ENCODE measurements at places on chromosomes 6 and 20.

- no peak for DNase-seq
Observed at GRCh38 chr6:79468116-79468515, 69.1 kb downstream of the LCA5 start.

DNA sequence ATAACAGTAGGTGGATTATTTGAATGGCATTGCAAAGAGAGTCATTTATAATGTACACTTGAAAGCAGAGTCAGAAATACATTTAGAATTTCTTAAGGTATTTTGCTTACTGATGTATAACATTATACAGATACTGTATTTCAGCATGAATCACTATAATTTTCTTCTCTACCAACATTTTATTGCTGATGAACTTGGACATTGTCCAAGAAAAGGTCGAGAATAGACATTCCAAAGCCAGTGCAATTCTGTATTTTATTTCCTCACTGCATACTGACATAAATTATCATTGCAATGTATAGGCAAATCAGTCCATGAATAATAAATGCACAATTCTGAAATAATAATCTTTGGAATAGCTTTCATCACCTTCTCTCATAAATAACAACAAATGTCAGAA, 1420.0 kb upstream of the EYS start:
- no peak for DNase-seq

DNA sequence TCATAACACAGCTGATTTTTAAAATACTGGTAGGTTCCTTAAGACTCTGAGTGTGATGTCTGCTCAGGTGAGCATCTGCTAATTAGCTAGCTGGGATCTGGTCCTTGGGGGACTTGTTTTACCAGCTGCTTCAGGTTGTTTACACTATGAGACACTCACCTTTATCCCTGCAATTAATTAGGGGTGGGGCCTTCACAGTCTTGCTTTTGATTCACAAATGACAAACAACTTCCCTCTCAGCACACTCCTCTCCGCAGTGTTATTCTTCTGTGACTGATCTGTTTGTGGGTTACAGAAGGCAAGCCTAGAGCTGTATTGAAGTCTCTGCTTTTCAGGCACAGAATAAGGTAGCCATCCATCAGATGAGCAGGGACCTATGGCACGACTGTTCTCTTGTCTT, 62.0 kb upstream of the CD83 start:
- DNase-seq: no peak

DNA sequence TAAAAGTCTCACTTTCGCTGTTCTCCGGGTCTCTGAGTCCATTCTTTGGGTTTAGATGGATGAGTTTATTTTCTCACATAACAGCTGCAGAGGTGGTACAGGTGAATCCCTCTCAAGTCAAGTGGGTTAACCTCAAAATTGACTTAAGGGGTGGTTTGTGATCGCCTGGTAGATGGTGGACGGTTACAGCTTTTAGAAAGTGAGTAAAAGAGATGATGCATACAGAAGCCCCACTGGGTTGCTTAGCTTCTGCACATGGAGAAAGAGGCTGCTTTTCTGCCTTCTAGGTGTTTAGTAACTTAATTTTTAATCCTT, 146.7 kb downstream of the TRIM27 start:
- DNase-seq: no peak

DNA sequence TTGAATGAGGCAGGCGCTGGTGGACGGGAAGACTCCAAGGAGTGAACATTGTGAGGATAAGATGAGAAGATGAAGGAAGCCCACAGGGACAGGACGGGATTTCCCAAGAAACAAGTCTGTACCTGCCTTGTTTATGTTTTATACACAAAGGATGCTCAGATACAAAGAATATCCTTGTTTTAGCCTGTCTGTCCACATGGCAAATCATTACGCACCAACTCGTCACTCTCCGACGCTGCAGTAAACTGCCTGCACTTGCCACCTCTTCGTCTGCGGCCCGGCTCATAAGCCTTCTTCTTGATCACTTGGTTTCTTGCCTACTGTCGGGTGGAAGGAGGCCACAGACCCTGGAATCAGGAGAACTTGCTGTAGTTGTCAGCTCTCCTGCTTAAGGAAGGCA, 85.4 kb downstream of the CD83 start:
- no peak for DNase-seq

- no peak for DNase-seq
Observed at GRCh38 chr20:52649727-52650126, 322.4 kb upstream of the TSHZ2 start.

GRCh38 chr6:88814909-88815308, 148.5 kb downstream of the RNGTT start:
- DNase-seq: no peak

DNA sequence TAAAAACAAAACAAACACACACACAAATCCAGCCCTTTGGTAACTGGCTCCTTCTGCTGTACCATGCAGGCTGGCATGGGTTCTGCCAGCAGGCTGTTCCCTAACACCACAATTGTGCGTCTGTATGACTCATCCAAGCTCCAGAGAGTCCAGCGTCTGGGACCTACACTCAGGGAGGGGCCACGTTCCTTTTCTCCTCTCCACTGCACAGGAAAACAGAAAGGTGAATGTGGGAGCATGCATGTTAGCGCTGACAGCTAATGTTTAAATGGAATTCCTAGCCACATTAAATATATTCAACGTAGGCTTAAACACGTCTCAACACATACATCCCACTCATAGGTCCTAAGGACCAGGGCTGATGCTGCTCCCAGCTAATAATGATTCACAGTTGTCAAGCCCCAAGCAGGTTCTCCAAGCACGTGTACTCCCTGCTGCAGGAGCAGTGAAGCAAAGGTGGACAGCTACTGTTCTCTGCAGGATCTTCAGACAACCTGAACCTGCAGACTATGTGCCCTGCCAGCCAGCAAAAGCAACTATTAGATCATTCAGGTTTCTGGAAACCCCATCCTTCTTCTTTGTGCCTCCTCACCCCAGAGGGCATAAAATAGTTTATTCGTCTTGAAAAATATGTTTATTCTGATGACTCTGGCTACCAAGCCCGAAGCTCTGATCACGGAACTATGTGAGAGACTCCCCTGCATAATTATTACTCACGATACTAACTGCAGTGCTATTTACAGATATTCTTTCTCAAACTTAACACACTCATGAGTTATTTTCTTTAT, 20.9 kb downstream of the MAP1LC3A start:
- no peak for DNase-seq

DNA sequence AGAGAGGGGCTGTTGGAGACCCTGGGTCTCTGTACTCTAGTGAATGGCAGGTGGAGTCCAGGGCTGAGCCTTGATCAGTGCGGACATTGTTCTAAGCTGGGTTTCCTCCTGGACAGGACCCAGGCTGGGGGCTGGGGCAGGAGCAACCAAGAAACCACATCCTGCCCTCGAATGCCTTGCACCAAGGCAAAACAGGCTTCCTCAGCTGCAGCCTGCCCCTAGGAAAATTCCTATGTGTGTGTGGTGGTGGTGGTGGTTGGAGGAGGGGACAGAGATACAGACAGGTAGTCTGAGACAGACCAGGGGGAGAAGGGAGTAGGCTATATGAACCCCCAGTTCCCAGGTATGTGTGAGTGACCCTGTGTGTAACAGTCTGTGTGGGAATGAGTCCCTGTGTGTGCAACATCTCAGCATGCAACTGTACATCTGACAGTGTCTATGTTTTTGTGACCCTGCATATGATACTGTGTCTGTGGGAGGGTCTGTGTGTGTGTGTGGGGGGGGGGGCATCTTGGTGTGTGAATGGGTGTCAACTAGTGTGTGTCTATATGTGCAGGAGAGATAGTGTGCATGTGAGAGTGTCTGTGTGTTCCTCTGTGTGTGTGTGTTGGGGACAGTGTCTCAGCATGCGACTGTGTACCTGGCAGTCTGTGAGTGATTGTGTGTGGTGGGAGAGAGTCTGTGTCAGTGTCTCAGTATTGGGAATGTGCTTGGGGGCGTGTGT, 3.0 kb downstream of the GLP1R start:
- no peak for DNase-seq

GRCh38 chr6:42509765-42510164, 54.1 kb upstream of the UBR2 start:
- DNase-seq: no peak

- DNase-seq: no peak
Observed at GRCh38 chr6:29602564-29603361, 17.8 kb downstream of the OR2H2 start.

- no peak for DNase-seq
Observed at GRCh38 chr20:25014816-25015215, 22.3 kb upstream of the APMAP start.

DNA sequence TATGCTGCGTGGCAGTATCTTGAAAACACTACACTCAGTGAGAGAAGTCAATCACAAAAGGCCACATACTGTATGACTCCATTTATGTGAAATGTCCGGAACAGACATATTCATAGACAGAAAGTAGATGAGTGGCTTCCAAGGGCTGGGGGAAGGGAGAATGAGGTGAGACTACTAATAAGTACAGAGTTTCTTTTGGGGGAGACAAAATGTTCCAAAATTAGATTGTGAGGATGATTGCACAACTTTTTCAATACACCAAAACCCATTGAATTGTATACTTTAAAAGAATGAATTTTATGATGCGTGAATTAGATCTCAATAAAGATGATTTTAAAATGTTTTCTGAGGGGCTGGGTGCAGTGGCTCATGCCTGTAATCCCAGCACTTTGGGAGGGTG, 9.2 kb upstream of the SPO11 start:
- DNase-seq: no peak

GRCh38 chr6:125792680-125793079, 1.9 kb downstream of the NCOA7 start:
- DNase-seq: no peak

DNA sequence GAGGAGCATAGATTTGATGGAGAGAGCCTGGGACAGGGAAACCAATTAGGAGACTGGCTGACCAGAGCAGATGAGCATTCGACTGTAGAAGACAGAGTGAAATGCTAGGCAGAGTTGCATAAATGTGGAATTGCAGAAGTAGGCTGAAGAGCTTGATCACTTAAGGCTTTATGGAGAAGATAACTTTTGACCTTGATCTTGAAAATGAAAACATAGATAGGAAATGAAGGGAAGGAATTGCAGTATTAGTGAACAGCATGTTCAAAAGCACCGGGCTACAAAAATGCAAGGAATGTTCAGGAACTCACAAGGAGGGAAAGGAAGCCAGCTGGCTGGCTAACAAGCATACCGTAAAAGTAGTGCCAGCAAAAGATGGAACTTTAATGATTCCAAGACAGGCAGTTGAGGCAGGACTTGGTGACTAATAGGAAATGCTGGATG, 20.5 kb upstream of the LTV1 start:
- DNase-seq: no peak

- no peak for DNase-seq
Observed at GRCh38 chr6:83270971-83271719, 78.0 kb downstream of the RWDD2A start.

DNA sequence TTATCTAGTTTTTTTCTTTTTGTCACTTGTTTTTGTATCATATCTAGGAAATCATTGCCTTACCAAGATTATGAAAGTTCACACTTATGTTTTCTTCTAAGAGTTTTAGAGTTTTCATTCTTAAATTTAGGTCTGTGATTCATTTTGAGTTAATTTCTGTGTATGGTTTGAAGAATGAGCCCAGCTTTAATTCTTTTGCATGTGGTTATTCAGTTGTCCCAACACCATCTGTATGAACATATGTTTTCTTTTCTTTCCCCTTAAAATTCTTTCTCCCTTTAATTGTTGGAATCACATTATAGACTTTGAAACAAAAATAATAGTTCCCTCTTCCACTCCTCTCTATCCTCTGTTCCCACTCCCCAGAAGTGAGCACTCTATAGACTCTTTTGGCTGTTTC, 85.4 kb downstream of the SLX4IP start:
- no peak for DNase-seq

DNA sequence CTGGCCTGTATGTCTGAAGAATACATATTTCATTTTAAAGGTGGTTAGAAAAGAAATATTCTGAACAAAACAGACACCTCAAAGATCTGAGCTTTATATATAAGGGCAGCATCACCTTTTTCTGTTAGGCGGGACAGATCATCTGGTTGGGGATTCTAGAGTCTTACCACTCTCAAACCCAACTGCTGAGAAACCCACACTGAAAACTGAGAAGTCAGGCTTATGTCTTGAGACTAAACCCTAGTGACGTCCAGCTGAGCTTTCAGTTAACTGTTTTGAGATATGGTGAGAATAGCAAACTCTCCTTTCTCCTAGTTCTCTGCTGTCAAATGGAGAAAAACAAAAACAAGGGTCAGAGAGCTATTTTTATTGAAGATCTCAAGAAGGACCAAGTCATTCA, 63.7 kb upstream of the CCN6 start:
- DNase-seq: no peak

DNA sequence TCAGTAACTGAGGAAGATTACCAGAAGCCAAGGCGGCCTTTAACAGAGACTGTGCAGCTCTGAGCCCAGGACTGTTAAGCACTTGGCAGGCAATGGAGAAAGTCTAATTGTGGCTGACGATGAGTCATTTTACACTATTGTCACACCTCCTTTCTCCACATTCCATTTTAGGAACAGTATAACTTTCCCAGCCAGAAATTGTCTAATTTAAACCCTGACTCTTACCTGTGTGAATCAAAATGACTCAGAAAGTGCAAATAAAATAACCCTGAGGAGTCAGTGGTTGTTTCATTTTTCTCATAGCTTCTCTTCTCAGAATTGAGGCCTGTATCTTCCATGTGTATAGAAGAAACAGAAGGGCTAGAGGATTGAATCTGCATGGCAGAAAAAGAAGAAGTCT, 40.0 kb upstream of the OPN5 start:
- no peak for DNase-seq

DNA sequence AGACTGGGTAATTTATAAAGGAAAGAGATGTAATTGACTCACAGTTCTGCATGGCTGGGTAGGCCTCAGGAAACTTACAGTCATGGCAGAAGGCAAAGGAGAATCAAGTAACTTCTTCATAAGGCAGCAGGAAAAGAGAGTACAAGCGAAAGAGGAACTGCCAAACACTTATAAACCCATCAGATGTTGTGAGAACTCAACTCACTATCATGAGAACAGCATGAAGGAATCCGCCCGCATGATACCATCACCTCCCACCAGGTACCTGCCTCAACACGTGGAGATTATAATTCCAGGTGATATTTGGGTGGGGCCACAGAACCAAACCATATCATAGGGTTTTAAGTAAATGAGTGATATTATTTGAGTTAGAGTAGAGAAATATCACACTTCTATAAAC, 189.3 kb downstream of the TSHZ2 start:
- DNase-seq: no peak

- no peak for DNase-seq
Observed at GRCh38 chr20:10040070-10040975, 5.5 kb downstream of the ANKEF1 start.
